ENCODE measurements at places on chromosomes 4 and X.

- DNase-seq, result no peak
These were observed 33.2 kb downstream of the LRPAP1 start for GRCh38 chr4:3498901-3499510.

- DNase-seq, result no peak
These were observed 51.4 kb downstream of the CD99L2 start for GRCh38 chrX:150847088-150847487.

DNA sequence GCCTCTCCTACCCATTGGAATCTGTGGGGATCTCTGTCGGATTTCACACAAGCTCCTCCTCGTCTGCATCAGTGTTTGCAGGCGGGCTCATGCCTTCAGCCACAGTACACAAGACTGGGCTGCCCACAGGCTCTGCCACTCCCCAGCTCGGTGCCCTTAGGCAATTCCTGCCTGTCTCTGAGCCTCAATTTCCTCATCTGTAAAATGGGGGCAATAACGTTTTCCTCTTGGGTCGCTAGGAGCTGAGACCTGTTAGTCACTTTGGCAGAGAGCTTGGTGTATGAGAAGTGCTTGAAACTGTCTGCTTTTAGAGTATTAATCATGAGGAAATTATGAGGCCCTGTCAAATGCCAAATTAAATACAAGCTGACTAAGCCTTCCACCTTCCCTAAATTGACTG, 27.6 kb upstream of the MSX1 start:
- no peak for DNase-seq

DNA sequence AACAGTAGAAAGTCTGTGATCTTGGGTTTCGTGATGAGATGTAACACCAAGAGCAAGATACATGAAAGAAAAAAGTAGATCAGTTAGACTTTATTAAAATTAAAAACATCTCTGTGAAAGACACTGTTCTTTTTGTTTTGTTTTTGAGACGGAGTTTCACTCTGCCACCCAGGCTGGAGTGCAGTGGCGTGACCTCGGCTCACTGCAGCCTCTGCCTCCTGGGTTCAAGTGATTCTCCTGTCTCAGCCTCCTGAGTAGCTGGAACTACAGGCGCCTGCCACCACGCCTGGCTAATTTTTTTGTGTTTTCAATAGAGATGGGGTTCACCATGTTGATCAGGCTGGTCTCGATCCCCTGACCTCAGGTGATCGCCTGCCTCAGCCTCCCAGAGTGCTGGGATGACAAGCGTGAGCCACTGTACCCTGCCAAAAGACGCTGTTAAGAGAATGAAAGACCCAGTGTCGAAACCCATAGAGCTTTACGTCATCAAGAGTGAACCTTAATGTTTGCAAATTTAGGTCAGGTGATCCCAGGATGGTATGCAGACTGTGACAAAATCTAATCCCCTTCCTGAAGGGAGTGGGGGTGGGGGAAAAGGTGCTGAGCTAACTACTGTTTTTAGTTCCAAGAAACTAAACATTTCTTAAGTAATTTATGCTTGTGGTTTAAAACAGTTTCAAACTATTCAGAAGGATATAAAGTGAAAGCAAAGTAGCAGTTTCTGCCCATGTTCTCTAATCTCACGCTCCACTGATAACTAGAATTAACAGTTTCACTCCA, 8.0 kb downstream of the OFD1 start:
- no peak for DNase-seq

DNA sequence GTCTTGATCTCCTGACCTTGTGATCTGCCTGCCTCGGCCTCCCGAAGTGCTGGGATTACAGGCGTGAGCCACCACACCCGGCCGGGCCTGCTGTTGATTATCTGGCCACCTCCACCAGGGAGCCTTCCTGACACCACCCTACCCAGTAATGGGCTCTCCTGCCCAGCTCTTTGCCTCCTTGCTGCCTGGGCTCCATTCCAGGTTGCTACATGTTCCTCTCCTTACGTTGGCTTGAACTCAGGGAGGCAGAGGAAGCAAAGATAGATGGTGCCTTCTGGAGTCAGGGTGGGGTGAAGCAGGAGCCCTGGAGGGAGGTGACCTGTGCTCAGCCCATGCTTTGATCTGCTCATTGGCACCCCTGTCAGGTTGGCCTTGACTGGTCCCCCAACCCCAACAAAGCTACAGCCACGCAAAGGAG, 26.3 kb downstream of the FLNA start:
- no peak for DNase-seq

DNA sequence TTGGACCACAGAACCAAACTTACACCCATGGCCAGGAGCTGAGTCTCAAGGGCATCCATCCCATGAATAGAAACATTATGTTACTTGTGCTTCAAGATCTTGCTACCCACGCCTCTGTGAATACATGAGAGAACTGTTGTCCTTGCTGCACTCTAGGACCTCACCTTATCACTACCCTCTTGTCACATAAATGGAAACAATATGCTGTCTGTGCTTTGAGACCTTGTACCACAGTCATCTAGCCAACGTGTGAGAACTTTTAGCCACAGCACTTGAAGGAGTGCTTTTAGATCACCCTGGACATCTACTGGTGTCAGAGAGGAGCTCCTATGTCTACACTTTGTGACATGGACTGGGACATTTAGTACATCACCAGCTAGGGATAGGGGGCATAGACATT, 30.7 kb upstream of the HUWE1 start:
- DNase-seq, result no peak

Data from stimulated activated CD4-positive, alpha-beta T cell treated with anti-CD3 and anti-CD28 coated beads, TNF-alpha, amount 100 ng/mL, for 1 hour (primary cell).